Fibroblast of the aortic adventitia (primary cell): ENCODE measurements at places on chromosomes 12 and 14. TPM values are rescaled to one million over a fixed set of nuclear protein-coding genes. Genes with fewer than 3 reads are reported as not detected.

- DNase-seq: no peak
Observed at GRCh38 chr14:78222746-78223145, 52.6 kb downstream of the NRXN3 start.

DNA sequence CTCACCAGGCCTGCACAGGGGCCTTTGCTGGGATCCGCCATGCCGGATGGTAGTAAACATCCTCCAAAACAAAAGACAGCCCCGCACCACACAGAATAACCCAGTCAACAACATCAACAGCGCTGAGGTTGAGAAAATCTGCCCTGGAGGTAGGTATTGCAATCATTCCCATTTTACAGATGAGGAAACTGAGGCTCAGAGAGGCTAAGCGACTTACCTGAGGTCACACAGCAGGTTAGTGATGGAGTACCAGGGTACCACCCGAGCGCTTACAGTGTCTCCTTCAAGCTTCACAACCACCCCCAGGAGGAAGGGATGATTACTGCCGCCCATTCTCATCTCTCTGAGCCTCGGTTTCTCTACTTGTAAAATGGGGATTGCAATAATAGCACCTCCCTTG lies 14.9 kb downstream of the TRPV4 start:
- no peak for DNase-seq

GRCh38 chr12:15404485-15404884 lies 82.2 kb downstream of the PTPRO start:
- DNase-seq: peak; percentile 16

Gene KRT83
- total RNA-seq: not detected in 2 replicates

GRCh38 chr14:73696466-73697400 lies 17.5 kb downstream of the PNMA1 start:
- DNase-seq: peak; percentile 57

Gene DERA
- total RNA-seq: 59.6 and 72.2 TPM in 2 replicates

GRCh38 chr12:40474630-40475029 lies 217.6 kb upstream of the CNTN1 start:
- no peak for DNase-seq

Gene CCDC197
- not detected in 2 replicates for total RNA-seq

Gene HCAR1
- 1.5 and 2.2 TPM in 2 replicates for total RNA-seq

DNA sequence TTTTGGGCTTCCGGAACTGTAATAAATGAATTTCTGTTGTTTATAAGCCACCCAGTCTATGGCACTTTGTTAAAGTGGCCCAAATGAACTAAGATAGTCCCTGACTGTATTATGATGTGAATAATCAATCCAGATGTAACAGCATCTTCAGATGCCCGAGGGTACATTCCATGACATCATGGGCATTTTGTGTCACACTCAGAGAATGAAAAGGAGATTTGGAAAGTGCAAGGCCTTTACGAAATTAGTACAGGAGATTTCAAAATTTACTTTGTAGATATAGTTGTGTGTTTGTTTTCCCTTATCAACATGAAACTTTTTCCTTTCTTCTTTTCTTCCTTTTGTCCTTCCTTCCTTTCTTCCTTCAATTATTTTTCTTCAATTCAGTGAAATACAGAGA lies 54.2 kb upstream of the AMIGO2 start:
- no peak for DNase-seq

DNA sequence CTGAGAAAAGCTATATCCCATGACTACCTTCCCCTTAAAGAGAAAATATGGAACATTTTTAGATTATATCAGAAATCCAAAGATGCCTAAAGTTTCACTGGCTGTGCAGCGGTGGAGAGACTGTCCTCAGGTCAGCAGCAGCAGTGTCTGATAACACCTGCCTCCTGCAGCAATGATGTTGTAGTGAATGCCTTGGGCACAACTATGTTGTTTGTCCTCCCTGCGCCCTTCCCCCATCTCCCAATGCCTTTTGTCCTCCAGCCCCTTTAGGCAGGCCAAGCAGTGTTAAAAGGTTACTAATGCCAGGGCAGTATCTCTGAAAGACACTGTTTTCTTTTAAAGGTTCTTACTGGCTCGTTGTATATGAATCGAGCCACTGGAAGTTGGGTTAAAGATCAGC lies 13.2 kb downstream of the RTRAF start:
- no peak for DNase-seq

DNA sequence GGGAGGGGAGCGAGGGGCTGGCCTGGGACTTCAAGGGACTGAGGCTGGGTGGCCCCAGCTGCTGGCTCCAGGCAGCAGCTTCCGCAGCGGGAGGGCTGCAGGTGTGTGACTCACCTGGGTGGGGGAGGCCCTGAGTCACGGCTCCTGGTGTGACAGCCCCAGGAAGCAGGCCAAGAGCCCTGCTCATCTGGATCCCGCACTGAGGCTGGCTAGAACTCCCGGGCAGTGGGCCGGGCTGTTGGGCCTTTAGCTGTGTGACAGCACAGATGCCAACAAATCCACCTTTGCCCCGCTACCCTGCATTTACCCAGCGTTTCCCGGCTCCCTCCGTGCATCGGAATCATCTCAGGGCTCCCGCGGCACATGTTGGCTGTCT lies 180.0 kb upstream of the PRMT8 start:
- DNase-seq: no peak

Gene ARID4A
- 12.2 and 123 TPM in 2 replicates for total RNA-seq

DNA sequence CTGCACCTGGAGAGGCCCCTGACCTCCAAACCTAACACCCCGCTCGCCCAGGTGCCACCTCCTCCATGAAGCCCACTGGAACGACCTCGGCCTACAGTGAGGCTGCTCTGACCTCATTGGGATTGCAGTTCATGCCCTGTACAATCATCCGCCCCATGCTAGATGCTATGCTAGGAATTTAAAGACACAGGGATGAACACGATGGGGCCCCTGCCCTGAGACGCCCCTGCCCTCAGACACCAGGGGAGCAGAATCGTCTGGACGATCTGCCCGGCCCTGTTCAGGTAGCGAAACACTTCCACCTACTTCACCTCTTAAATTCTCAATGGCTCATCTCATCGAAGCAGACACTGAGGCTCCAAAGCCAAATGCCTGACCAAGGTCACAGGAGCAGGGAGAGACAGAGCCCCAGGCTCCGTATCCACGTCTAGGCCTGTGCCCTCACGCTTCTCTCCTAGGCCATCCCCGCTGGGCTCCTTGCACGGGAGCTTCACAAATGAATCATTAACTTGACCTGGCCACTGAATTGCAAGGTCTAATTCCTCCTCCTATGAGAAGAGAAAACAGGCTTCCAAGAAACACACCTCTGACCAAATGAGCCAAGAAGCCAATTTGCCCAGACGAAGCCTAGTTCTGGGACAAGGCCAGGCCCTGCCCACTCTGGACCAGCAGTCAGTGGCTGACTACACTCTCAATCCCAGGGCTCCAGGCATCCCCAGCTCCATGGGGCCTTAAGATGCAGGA lies 35.2 kb downstream of the SCARB1 start:
- no peak for DNase-seq

- no peak for DNase-seq
Observed at GRCh38 chr14:71354801-71355200, 447.5 kb downstream of the PCNX1 start.

- DNase-seq: no peak
Observed at GRCh38 chr12:11677752-11678151, 28.3 kb downstream of the ETV6 start.

Gene TMEM179
- not detected in 2 replicates for total RNA-seq

Gene PHETA1
- total RNA-seq: 7.3 and 16.2 TPM in 2 replicates
